ENCODE measurements at places on chromosomes 2 and 18.

- DNase-seq = no peak
Observed at GRCh38 chr2:200627110-200627770, 41.4 kb downstream of the AOX1 start.

DNA sequence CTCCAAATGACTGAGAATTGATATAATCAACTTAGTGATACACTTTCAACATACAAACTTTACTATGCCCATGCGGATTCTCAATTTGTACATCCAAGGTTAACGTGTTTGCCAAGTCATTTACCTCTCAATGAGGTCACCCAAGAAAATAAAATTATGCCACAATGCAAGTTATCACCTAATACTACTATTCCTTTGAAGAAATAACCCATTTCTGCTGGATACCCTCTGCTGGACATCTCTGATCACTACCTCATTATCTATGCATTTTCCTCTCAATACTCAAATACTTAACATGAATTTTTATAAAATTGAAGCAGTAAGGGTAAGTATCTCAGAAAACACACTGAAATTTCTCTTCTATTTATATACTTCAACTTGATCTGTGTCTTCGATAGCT, 12.7 kb downstream of the HNRNPLL start:
- no peak for DNase-seq

DNA sequence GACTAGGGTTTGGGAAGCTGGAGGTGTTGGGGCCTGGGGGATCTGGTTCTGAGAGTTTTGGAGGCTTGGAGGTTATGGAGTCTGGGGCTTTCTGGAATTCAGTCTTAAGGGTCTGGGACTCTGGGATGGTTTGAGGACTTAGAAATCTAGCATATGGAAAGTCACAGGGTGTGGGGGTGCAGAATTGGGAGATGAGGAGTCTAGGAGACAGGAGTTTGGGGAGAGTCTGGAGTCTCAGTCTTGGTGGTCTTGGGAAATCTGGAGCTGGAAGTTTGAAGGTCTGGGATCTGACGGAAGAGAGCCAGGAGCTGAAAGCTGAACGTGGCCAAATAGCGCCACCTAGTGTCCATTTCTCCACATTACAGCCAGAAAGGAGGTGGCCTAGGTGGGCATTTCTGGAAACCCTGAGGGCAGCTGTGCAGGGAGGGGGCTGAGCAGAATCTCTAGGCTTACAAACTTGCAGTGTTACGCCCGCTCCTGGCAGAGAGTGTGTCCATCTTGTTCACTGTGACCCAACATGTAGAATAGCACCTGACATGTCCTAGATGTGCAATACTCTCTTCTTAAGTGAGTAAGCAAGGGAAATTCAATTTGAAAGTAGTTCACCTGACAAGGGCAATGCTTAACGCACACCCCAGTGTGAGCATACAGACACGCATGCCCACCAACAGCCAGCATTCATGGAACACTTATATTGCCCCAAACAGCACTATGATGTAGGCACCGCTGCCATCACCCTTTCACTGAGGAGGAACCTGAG, 204.8 kb downstream of the TFCP2L1 start:
- DNase-seq = no peak

DNA sequence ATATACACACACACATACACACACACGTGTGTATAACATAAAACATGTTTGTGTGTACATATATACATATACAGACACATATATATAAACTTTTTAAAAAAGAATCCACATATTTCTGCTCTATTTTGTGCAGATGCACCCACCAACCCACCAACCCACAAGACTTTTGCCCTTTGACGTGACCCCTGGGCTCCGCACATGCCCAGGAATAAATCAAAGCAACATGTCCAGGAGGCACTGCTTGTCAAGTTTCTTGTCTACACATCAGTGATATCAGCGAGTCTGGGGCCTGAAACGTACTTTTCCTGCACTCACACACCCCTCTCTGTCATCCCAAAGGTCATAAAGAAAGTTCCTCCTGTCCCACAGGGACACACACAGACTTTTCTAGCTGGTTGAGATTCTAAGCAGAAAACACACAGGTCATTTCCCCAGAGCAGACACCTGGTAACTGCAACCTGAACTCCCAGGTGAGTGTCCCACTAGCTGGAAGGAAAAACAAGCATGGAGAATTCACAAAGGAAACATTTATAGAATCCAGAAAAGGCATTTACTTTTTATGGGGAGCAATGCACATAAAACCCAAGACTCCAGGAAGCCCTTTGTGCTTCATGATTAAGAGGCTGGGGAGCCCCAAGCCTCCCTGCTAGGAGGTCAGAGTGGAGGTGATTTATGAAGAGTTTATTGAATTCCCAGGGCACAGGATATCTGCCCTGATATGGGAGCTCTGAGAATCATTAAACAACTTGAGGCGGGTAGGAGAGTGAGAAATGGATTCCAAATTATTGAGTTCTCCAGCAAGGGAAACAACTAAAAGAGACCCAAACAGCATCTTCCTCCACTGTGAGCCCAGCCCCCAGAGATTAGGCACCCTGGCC, 211.6 kb downstream of the MGAT5 start:
- DNase-seq = no peak

DNA sequence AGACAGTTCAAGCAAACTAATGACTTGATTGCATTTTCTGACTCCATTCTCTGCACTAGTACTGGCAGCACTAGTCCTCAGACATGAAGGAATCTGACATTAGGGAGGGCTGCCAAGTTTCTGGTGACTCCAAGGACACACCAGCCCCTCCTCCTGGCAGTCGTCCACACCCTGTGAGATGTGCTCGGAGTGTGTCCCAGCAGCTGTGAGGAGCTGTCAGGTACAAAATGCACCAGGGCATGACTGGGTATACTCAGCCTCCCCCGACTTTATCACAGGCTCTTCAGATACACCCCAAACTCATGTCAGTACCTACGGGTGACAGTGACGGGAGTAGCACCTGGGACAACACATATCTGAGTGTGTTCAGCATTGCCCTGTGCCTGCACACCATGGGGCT, 43.1 kb downstream of the EDAR start:
- no peak for DNase-seq

GRCh38 chr18:59763541-59764136, 66.4 kb upstream of the CCBE1 start:
- DNase-seq = no peak

GRCh38 chr2:226002438-226002837, 602.9 kb downstream of the NYAP2 start:
- DNase-seq = no peak

All from stimulated activated CD4-positive, alpha-beta T cell treated with anti-CD3 and anti-CD28 coated beads, Interleukin-1b, Interleukin-23, amount 100 ng/mL, for 1 hour (primary cell).